Lung (tissue), 17 donors: ENCODE measurements at places on chromosomes 1 and 21. TPM values are rescaled to one million over a fixed set of nuclear protein-coding genes. Genes with fewer than 3 reads are reported as not detected.
A peak's percentile ranks its signal among the peaks of the same experiment; 100 is the strongest.

DNA sequence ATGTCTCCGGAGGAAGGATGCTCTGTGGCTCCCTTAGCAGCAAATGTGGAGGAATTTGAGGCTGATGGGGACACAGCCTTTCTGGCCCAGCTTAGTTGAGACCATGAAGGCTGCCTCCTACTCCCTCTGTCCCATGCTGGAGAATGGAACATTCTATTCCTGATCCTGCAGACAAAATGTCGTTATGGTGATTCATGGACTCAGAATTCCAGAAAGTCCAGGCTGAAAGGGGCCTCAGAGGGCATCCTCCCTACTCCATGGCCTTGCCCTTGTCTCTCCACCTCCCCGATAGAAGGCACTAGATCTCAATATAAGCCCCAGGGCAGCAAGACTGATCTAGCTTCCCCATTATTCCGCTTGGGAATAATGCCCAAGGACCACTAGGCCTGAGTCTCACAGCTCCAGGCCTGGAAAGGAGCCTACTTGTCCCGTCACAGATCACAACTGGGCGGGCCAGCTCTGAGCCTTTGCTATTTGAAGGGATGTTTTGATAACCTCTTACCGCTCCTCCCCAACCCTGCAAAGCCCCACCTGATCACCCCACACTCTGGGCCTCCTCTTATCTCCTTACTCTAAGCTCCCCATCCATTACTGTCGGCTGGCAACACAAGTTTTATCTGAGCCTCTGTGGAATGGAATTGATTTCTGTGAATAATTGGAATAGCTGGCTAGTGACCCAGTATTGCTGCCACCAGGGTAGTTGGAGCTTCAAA lies 52.8 kb upstream of the TRABD2B start:
- no peak for DNase-seq

GRCh38 chr1:49251019-49251784 lies 474.5 kb upstream of the BEND5 start:
- DNase-seq, result no peak

DNA sequence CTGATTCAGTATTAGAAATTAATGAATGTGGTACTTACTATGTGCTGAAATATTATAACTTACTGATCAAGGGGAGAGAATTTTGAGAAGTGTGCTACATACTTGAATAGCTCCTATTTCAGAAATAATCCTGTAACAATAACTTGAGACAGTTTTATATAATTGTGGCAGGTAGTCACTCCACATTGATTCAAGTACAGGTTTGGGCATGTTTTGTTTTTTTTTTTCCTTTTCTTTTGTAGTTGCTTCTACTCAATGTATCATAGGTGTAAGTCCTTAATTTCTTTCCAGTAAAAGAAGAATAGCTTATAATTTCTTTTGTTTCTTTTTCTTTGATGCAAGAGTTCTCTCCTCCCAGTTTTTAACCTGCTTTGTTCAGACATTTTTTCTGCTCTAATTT lies 86.1 kb upstream of the ADGRL2 start:
- no peak for DNase-seq

GRCh38 chr1:230827801-230828200 lies 40.5 kb downstream of the C1orf198 start:
- DNase-seq, result no peak

Gene SPRR2A
- polyA plus RNA-seq, result not detected

Gene ADORA1
- 0.81 TPM for polyA plus RNA-seq

- no peak for DNase-seq
Observed at GRCh38 chr21:39658066-39658465, 45.3 kb downstream of the B3GALT5 start.

Gene FMO5
- polyA plus RNA-seq, result 20.0 TPM

Gene C1orf141
- 0.82 TPM for polyA plus RNA-seq

Gene CDCA8
- 1.8 TPM for polyA plus RNA-seq

DNA sequence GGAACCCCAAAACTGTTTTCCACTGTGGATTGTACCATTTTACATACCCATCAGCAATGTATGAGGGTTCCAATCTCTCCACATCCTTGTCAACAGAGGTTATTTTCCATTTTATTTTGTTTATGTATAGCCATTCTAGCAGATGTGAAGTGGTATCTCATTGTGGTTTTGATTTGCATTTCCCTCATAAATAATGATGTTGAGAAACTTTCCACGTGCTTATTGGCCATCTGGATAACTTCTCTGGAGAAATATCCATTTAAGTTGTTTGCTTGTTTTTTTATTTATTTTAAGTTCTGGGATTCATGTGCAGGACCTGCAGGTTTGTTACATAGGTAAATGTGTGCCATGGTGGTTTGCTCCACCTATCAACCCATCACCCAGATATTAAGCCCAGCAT lies 280.2 kb upstream of the USP25 start:
- DNase-seq, result no peak

DNA sequence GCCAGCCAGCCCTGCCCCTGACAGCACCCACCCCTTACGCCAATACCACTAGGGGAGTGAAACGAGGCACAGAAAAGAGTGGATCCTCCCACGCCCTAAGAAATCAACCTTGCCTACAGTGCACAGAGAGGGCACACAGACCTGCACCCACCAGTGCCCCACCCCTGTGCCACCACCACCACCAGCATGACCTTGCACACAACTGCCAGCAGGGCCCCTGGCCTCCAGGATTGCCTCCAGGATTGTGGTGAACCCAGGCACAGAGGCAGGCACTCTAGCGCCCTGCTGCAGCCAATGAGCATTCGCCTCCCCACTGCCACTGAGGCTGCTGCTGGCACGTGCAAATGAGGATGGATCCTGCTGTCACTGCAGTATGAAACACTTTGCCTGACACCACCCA lies 23.5 kb upstream of the SGIP1 start:
- DNase-seq, result no peak

- DNase-seq, result peak; percentile 57
Observed at GRCh38 chr1:167648978-167649744, 19.1 kb downstream of the RCSD1 start.

DNA sequence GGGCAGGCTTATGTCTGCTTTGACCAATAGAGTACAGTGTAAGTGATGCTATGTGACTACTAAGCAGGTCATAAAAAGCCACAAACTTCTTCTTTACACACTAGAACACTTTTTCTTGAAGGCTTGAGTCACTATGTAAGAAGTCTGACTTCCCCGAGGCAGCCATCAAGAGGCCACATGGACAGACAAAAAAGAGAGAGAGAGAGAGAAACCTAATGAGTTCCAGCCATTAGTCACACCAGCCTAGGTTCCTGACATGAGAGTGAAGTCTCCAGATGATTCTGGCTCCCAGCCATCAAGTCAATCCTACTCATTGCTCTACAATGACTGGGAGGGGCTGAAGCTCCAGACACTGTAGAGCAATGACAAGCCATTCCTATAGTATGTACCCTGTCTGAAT lies 101.4 kb downstream of the LHX9 start:
- no peak for DNase-seq

GRCh38 chr1:45820788-45821187 lies 17.4 kb downstream of the MAST2 start:
- DNase-seq, result no peak

Gene RCSD1
- 7.6 TPM for polyA plus RNA-seq

DNA sequence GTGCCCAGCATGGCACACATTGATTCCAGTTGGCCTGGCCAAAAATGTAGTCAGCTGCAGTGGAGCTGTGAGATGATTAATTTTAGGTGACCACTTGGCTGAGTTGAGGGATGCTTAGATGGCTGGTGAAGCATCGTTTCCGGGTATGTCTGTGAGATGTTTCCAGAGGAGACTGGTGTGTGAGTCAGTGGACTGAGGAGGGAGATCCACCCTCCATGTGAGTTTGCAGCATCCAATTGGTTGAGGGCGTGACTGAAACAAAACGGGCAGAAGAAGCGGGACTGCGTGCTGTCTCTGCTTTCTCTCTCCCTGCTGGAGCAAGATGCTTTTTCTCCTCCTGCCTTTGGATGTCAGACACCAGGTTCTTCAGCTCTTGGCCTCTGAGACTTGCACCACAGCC lies 68.2 kb upstream of the DSCAM start:
- no peak for DNase-seq

DNA sequence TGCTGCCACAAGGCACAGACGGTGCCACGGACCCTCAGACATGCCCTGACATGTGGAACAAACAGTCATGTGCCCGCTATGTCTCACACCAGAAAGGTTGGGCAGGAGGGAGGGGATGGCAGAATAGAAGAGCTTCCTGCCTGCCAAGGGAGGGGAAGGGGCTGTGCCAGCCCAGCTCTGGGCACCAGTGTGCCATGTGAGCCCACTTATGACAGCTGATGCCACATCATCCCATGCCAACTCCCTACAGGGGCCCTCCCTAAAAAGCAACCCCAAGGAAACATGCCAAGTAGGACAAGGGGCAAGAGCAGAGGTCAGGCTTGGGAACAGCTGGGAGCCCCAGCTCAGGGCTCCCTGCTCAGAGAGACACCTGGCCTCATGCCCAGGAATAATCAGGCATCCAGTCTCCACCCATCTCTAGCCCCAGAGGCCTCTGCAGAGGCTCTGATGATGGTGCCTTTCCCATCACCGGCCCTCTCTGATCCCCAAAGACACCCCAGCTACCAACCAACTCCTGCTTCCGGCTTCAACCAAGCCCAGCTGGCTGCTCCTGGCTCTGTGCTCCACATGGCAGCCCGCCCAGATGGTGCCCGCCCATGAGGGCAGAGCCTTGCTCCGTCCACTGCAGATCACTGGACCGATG lies 10.3 kb downstream of the ADGRB2 start:
- DNase-seq, result peak; percentile 60

DNA sequence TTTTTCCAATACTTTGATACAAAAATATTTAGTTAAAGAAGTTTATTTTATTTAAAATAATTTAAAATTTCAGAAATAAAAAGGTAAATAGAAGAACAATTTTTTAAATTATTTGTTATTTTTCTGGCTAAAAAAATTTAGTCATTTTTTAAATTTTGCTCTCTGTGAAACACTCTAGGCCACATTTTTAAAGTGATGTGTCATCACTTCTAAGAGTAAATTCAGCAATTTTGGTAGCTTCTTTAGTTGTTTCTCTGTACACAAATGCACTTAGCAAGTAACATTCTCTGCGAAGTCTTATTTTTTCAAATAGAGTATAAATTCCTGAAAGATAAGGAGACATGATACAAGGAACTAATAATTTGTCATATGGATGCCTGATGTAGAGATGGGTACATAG lies 760.0 kb upstream of the PRMT6 start:
- DNase-seq, result no peak

DNA sequence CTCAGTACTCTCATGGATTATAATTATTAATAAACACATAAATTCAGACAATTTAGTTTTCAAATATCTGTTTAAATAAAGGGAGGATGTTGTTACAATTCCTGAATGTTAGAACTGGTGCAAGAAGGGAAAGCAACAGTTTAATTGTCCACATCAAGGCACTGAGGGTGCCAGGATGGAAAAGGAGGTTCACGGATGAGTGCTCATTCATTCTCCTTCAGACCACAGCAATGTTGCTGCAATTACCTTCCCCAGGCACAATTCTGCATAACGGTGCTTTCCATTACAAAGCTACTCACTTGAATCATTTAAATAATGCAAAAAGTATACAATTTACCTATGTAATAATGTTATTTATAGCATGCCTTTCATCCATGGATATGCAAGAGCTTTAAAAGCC lies 52.3 kb upstream of the COG2 start:
- no peak for DNase-seq

Gene SLC5A3
- 1.8 TPM for polyA plus RNA-seq

DNA sequence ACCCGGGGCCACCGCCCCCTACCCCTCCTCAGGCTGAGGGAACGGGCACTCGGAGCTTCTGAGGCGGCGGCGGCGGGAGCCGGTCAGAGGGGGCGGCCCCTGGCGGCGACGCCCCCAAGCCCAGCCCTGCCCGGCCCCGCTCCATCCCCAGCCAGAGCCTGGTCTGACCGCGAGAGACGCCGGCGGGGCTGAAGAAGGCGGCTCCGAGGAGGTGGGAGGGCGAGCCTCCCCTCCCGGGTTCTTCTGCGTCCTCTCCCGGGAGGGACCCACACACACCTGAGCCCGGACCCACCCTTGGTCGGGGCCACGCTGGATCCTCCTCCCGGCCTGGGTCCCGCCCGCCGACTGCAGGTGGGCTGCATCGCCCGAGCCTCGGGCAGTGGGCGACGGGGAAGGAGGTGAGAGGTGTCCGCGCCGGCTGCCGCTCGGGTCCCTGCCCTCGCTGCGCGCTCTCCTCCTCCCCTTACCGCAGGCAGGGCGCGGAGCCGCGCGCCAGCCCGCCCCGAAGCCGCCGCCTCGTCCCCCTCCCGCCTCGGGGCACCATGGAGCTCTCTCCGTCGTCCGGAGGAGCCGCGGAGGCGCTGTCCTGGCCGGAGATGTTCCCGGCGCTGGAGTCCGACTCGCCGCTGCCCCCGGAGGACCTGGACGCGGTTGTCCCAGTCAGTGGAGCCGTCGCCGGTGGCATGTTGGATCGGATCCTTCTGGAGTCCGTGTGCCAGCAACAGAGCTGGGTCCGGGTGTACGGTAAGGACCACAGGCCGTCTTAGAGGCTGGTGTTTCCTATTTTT lies at the start of gene RASAL2:
Gene RASAL2 (plus strand): TSS at position 154 of the 788 bp plus-strand sequence. CDS start 389 bp downstream, at position 543.
- peak; percentile 80 for DNase-seq

DNA sequence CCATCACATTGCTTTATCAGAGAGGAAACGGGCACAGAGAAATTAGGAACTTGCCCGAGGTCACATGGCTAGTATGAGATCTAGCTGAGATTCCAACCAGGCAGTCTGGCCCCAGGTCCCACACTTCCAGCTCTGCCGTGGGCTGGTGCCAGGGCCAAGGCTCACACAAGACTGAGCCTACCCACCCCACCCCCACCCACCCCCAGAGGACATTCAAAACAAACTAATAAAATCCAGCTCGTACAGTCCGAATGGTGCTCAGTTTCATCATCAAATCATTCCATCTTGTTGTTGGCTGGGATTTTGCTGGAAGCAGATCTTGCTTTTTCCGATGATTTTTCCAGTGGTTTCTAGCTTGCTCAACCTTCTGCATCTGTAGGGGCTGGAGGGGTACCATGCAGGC lies 27.9 kb downstream of the MATN1 start:
- peak; percentile 88 for DNase-seq

DNA sequence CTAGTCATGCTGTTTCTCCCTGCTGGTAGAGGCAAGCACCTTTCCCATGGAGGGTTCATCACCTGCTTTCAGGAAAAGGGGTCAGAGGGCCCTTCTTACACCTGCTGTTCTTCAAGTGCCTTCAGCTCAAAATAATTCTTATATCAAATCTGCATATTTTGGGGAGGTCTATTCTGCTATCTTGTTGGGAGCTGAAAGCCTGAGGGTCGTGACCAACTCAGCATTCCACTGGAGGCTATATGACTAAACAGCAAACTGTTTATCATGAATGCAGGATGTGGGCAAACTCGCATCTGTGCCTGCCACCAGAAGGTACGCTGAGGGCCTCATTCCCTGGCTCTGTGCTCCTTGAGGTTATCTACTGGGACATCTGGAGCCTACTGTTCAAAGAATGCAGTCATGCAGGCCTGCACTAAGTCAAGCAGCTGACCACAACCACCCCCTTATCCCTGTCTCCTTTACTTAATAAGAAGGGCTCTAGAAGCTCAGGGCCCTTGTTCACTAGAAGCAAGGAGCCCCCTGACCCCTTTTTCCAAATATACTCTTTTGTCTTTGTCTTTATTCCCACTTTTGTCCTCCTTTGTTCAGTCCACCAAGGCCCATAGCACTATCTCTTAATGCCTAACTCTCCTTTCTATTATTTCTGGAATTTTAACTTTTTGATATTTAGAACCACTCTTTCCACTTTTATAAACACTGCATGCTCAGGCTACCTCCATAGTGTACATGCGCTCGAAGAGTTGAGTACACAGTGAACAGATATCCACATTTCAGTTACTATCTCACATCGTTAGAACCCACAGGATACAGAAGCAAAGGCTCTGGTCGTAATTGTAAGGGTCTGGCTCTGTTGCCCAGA lies 4.5 kb upstream of the TRIM17 start:
- DNase-seq, result no peak
